ENCODE measurements at places on chromosomes 11 and 22. TPM values are rescaled to one million over a fixed set of nuclear protein-coding genes. Genes with fewer than 3 reads are reported as not detected.

The RHOD gene
- total RNA-seq = 30.4 TPM

The HTR3B gene
- not detected for total RNA-seq

The PHLDA2 gene
- total RNA-seq = 78.8 TPM

The ANO3 gene
- 0.11 TPM for total RNA-seq

The OR8H1 gene
- total RNA-seq = not detected

DNA sequence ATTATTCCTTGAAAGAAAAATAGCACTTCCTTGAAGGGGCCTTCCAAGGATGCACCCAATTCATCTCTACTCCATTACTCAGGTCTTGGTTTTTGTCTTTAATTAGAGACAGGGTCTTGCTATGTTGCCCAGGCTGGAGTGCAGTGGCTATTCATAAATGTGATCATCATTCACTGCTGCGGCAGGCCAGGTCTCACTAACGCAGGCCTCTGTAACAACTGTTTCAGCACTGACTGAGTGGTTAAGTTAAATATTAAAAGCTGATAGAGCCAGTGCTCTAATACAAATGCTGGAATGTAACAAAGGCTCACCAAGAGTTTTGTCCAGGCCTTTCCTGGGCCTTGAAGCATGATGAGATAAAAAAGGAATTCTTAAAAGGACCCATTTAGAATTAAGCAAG lies 61.4 kb upstream of the GNAZ start:
- no peak for DNase-seq
- H3K36me3 ChIP-seq = no peaks in the 10 kb centered on the region
- no peak overlapping the region for H3K27ac ChIP-seq
- H3K4me3 ChIP-seq = no peak overlapping the region
- H3K27me3 ChIP-seq = peaks cover 6% of the 10 kb centered on the region

- no peaks in the 10 kb centered on the region for H3K4me1 ChIP-seq
- no peak for DNase-seq
- no peaks in the 10 kb centered on the region for H3K36me3 ChIP-seq
- H3K27ac ChIP-seq = no peak overlapping the region
- no peak overlapping the region for H3K4me3 ChIP-seq
- H3K27me3 ChIP-seq = no peaks in the 10 kb centered on the region
These were observed 458.0 kb upstream of the ARHGAP42 start for GRCh38 chr11:100229086-100229485.

GRCh38 chr11:35242412-35243242 lies 103.7 kb downstream of the CD44 start:
- no peaks in the 10 kb centered on the region for H3K4me1 ChIP-seq
- H3K36me3 ChIP-seq = no peaks in the 10 kb centered on the region
- peak overlapping the region; percentile 8 for H3K27ac ChIP-seq
- H3K27me3 ChIP-seq = no peaks in the 10 kb centered on the region
- no peak overlapping the region for H3K4me3 ChIP-seq
- no peak for DNase-seq

- no peak overlapping the region for H3K27ac ChIP-seq
- DNase-seq = no peak
- H3K36me3 ChIP-seq = no peaks in the 10 kb centered on the region
- H3K27me3 ChIP-seq = peaks cover 52% of the 10 kb centered on the region
- H3K4me1 ChIP-seq = no peaks in the 10 kb centered on the region
These were observed 7.6 kb upstream of the LMO1 start for GRCh38 chr11:8271106-8271886.

DNA sequence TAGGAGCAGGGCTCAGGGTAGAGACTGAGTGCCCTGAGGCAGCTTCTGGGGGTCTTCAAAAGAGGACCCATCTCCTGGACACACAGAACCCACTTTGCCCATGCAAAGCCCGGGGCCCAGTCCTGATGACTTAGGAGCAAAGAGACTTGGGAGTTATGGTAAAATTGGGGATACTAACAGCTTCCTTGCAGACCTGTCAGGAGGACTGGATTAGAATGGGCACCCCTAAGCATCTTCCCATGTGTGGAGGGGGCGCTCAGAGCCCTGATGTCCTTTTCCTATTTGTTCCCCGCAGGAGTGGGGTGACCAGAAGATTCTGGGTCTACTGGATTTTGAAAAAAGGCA lies 100.0 kb downstream of the WNT7B start:
- H3K27me3 ChIP-seq = peaks cover 40% of the 10 kb centered on the region
- H3K4me3 ChIP-seq = no peak overlapping the region
- peaks cover 8% of the 10 kb centered on the region for H3K4me1 ChIP-seq
- no peak for DNase-seq

DNA sequence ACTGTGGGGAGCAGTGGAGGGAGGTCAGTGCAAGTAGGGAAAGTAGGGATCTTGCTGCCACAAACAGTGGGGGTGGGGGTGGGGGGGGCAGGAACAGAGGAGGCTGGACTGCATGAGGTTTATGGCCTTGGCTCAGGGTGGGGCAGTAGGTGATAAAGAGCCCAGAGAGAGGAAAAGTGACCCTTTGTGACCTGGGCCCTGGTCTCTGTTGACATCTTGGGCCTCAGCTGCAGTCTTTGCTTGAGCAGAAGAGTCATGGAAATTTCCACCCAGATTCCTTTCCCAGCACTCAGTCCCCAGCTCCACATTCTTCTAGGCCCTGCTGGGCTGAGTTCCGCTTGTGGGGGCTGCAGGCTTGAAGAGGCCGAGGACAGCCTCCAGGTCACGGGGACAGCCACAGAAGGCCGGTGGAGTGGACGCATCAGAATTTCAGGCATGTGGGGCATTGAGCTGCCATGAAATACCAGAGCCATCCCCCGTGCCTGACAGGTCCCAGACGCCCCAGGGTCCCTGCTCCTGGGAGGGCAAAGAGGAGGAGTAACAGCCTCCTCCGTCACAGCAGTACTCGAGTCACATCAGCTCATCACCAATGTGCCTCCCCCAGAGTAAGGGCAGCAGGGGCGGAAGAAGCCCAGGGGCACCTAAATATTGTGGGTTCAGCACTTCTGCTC lies 9.7 kb upstream of the MALAT1 start:
- peak overlapping the region; percentile 100 for H3K27ac ChIP-seq
- H3K4me3 ChIP-seq = no peak overlapping the region
- H3K27me3 ChIP-seq = no peaks in the 10 kb centered on the region
- DNase-seq = peak; percentile 87

GRCh38 chr22:33389936-33390335 lies 331.8 kb upstream of the SYN3 start:
- peak overlapping the region; percentile 31 for H3K27ac ChIP-seq
- peak; percentile 66 for DNase-seq
- H3K4me3 ChIP-seq = no peak overlapping the region
- H3K36me3 ChIP-seq = no peaks in the 10 kb centered on the region

GRCh38 chr11:88484873-88485621 lies 147.5 kb upstream of the CTSC start:
- no peaks in the 10 kb centered on the region for H3K27me3 ChIP-seq
- H3K4me3 ChIP-seq = no peak overlapping the region
- H3K27ac ChIP-seq = no peak overlapping the region
- peaks cover 11% of the 10 kb centered on the region for H3K4me1 ChIP-seq
- DNase-seq = no peak

DNA sequence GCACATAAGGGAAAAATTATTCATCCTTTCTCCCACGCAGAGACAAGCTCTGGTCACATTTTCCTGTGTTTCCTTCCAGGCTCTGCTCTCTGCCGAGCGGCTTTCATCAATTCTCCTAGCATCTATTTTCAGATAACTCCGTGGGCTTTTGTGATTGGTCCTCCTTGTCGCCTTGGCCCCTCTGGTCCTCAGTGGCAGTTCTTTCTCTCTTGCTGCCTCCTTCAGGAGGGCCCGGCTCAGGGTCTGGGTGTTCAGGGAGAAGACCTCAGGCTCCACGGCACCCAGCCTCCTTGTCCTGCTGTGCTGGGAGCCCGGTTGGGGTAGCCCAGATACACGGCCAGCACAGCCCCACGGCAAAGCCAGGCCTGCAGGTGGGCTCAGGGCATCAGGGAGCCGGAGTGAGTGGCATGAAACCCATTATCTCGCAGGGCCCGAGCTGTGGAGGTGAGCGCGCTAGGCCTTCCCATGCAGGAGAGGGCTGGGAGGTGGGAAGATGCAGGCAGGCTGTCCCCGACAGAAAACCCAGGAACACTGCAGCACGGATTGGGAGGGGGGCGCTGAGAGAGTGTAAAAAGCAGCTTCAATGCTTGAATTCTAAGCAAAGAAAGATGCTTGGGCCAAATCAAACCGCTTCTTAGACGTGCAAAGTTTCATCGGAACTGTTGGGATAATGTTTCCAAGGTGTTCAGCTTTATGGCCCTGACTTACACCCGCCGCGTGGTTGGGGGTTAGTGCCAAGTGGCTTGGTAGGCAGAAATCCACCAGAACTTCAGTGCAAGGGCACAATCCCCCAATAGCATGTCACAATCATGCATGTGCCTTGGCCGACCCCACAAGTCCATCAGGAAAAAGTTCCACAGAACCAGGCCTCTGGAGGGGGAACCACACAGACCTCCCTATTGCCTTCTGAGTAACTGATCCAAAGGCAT lies 81.9 kb upstream of the WNT7B start:
- H3K36me3 ChIP-seq = no peaks in the 10 kb centered on the region
- peak overlapping the region; percentile 90 for H3K27ac ChIP-seq
- H3K4me1 ChIP-seq = peaks cover 46% of the 10 kb centered on the region
- DNase-seq = peak; percentile 39

- DNase-seq = peak; percentile 16
- H3K4me1 ChIP-seq = no peaks in the 10 kb centered on the region
- H3K36me3 ChIP-seq = no peaks in the 10 kb centered on the region
- H3K27ac ChIP-seq = no peak overlapping the region
These were observed 97.2 kb downstream of the JRKL start for GRCh38 chr11:96486890-96487611.

DNA sequence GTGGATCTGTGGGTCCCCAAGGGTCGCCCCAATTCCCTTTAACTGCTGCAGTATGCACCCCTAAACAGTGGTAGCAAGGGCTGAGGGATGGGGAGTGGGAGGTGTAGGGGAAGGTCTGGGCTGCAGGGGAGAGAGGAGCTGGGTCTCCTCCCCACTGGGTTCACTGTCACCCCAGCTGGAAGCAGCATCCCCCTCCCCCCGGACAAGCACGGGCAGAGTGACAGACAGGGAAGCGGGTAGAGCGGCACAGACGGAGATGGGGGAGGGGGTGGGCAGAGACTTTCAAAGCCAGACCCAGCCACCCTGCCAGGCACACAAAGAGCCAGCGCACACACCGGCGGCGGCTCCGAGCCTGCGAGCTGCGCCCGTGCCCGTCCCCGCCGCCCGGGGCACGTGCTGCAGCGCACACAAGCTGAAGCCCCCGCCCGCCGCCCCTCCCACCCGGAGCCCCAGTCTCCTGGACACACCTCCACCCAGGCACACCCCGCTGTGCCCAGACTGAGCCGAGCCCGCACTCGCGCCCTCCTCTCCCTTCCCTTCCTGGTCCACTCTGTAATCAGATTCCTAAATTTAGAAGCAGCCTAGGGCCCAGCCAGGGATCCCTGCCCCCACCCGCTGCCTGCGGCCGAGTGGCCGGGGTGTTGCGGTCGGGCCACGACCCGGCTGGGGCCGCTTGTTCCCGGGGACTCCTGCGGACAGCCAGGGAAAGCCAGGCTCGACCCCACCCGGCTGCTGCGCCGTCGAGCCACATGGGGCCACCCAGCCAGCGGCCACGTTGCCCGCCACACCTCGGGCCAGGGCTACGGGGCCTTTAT lies 935 bp upstream of the RCOR2 start:
- H3K27ac ChIP-seq = no peak overlapping the region
- H3K4me3 ChIP-seq = peak overlapping the region; percentile 29
- H3K27me3 ChIP-seq = peaks cover 5% of the 10 kb centered on the region
- H3K4me1 ChIP-seq = peaks cover 23% of the 10 kb centered on the region
- DNase-seq = no peak
- no peaks in the 10 kb centered on the region for H3K36me3 ChIP-seq

DNA sequence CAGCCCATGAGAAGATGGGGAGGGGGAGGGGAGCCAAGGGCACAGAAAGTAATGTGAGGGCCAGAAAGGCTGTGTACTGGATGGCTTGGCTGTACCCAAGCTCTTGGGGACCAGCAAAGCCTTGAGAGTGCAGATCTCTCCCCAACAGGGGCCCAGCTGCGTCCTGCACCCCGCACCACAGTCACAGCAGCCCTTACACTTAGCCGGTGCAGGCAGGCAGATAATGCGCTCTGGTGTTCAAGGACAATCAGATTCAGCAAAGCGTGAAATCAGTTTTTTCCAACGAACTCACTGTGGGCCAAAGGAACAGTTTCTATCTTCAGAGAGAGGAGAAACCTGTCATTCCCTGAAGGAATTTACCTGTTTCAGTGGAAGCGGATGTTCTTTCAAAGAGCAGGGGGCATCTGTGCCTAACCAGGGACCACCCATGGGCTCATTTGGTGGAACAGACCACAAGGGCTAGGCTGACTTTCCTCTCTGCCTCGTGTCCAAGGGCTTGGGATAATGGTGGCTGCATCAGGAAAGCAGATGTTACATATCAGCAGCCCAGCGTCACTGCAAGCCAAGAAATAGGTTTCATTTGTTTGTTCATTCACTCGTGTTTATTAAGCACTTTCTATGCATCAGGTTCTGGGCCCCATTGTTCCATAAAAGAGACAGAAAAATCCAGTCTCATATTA lies 81.2 kb upstream of the SPON1 start:
- no peak overlapping the region for H3K4me3 ChIP-seq
- H3K27me3 ChIP-seq = no peaks in the 10 kb centered on the region
- no peak overlapping the region for H3K27ac ChIP-seq
- no peaks in the 10 kb centered on the region for H3K36me3 ChIP-seq
- no peaks in the 10 kb centered on the region for H3K4me1 ChIP-seq
- DNase-seq = no peak

DNA sequence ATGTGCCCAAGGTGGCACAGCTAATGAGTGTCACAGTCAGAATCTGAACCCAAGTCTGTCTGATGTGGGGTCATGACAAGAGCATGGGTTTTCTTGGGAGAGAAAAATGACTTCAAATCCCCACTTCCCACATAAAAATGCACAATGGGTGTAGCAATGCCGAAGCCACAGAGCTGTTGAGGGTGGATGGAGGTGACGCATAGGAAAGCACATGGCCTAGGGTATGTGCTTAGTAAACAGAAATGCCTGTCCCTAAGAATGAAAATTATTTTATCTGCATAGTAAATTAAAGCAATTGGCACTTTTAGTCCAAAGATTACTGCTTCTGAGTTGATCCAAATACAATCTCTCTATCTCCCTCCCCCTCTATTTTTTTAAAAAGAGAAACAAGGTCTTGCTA lies 10.9 kb downstream of the MICAL3 start:
- H3K4me1 ChIP-seq = no peaks in the 10 kb centered on the region
- H3K27me3 ChIP-seq = no peaks in the 10 kb centered on the region
- no peak overlapping the region for H3K4me3 ChIP-seq
- no peak for DNase-seq
- no peak overlapping the region for H3K27ac ChIP-seq

DNA sequence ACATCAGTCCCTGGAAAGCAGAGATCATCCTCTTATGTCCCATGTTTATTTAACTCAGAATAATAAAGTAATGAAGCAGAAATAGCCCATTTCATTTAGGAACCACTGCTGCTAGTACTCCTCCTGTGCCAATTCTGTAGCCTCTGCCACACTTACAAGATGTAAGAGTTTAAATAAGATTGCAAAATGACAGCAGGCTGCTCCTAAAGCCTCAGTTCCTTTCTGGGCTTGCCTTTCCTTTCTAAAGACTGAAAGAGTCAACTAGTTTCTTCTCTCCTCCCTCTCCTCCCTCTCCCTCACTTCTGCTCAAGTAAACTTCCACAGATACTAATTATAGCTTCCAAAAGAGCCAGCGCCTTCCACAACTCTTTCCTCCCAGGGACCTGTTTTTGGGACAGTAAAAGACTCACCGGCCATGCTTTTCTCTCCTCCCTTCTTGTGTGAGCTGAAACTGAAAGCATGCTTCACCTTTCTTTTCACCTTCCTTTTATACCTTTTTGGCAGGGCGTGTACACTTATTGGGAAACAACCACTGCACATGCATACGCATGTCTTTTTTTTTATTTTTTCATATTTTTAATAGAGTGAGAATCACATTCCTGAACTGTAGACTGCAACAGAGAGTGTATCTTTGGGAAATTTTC lies 26.1 kb upstream of the CARD16 start:
- H3K36me3 ChIP-seq = no peaks in the 10 kb centered on the region
- no peak overlapping the region for H3K4me3 ChIP-seq
- no peaks in the 10 kb centered on the region for H3K27me3 ChIP-seq
- H3K4me1 ChIP-seq = no peaks in the 10 kb centered on the region
- no peak for DNase-seq

All from astrocyte (in vitro differentiated cells and primary cell).